ENCODE measurements at places on chromosomes 3 and 15.

DNA sequence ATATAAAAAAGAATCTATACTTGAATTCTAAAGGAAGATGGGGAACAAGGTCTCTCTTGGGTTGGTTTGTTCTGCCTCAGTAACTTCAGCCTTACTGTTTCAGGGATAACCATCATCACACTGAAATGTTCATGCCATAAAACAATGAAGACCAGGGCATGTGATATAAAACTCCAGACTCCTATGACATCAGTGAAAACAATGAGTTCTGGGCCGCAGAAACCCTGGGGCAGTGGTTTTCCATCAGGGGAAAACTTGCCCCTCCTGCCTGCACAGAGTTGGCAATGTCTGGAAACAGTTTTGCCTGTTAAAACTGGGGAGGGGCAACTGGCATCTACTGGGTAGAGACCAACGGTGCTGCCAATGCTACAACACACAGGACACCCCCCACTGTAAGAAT, 46.8 kb downstream of the CA12 start:
- DNase-seq, result no peak

GRCh38 chr15:85172846-85173490, 191.3 kb downstream of the PDE8A start:
- no peak for DNase-seq

GRCh38 chr15:90051874-90052273, 50.4 kb downstream of the IDH2 start:
- no peak for DNase-seq

DNA sequence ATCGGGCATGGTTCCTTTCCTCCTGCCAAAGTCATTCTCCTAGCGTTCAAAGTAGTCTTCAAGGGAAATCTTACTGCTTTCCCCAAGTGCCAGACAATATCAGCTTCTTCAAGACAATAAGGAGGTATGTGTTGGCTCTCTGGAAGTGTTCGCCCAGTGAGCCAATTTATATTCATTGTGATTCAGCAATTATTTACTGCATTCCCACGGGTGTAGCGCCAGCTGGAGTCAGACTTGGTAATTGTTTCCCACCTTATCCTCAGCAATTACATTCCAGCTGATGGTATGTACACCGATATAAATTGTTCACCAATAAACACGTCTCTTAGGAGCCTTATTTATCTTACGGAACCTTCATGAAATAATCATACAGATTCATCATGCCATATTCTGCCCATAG, 103.6 kb upstream of the CTNNB1 start:
- DNase-seq, result no peak

DNA sequence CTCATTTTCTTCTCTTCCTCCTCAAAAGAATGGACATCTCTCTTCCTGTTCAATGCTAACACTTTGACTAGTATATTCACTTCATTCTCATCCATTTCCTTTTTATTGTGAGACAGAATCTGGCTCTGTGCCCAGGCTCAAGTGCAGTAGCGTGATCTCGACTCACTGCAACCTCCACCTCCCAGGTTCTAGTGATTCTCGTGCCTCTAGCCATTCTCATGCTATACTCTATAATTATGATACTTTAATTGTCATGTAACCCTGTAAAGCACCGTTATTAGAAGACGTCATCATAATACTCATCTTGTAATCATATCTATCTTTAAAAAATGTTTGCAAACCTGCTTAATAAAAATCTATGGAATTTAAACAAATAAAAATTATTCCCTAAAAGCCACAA, 107.0 kb downstream of the SHOX2 start:
- DNase-seq, result no peak

DNA sequence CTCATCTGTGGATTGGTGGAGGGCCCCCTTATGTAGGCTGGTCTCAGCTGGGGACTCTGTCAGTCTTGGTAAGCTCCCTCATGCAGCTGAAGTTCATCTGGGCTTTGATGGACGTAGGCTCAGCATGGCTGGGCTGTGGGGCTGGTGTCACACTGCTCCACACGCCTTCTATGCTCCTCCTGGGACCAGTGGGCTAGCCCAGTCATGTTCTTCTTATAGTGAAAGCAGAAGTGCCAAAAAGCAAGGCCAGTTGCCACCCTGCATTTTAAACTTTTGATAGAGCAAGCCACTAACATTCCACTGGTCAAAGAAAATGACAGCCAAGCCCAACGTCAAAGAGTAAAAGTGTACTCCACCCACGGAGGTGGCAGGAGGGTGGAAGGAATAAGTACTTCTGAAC, 165.5 kb downstream of the MEX3B start:
- no peak for DNase-seq

GRCh38 chr15:73946795-73947370, 20.6 kb downstream of the LOXL1 start:
- DNase-seq, result no peak

- no peak for DNase-seq
Observed at GRCh38 chr3:71903936-71904335, 119.0 kb upstream of the PROK2 start.

DNA sequence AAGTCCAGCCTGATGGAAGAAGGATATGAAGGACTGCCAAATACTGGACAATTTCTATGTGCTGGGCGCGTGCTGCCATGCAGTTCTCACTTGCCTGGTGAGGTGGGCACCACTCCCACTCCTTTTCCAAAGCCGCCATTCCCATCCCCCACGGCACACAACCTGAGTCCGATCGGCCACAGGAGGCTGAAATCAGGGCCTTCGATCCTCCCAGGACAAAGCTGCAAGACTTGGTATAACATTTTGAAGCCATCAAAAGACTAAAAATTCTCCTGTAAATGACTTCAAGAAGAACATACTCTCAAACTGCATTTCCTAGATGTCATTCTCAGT, 3.1 kb upstream of the MAP6D1 start:
- no peak for DNase-seq

Data from stimulated activated CD4-positive, alpha-beta T cell treated with anti-CD3 and anti-CD28 coated beads, Interleukin-2, amount 100 ng/mL, for 48 hours (primary cell).